T-helper 2 cell treated with Interferon-gamma antibody and Interleukin-4, amounts not matched to agents 100 ng/mL and 5 ng/mL, for 36 hours (primary cell): ENCODE measurements at places on chromosomes 2 and 18. TPM values are rescaled to one million over a fixed set of nuclear protein-coding genes. Genes with fewer than 3 reads are reported as not detected.

Gene LYG1
- total RNA-seq, result 2.1 and 2.4 TPM in 2 replicates

Gene SERPINB5
- total RNA-seq, result not detected in 2 replicates

Gene ASB18
- total RNA-seq, result not detected in 2 replicates

Gene RGPD3
- total RNA-seq, result 0.20 and 0.30 TPM in 2 replicates

Gene RIT2
- total RNA-seq, result not detected in 2 replicates

Gene TUBB8B
- total RNA-seq, result not detected in 2 replicates

Gene CYBRD1
- total RNA-seq, result 2.0 and 2.7 TPM in 2 replicates

Gene ITGB6
- total RNA-seq, result not detected in 2 replicates

Gene RNMT
- total RNA-seq, result 30.9 and 33.1 TPM in 2 replicates

Gene SCN1A
- not detected in 2 replicates for total RNA-seq

Gene CHRNA1
- not detected in 2 replicates for total RNA-seq

Gene IGFBP5
- total RNA-seq, result not detected in 2 replicates

Gene STAT4
- total RNA-seq, result 91.2 and 93.2 TPM in 2 replicates

Gene SLC11A1
- 0.16 and 0.27 TPM in 2 replicates for total RNA-seq

Gene MCEE
- 16.7 and 20.1 TPM in 2 replicates for total RNA-seq

Gene DPYSL5
- total RNA-seq, result not detected in 2 replicates

Gene EPAS1
- total RNA-seq, result 21.1 and 28.2 TPM in 2 replicates

Gene ARHGAP25
- total RNA-seq, result 82.8 and 89.1 TPM in 2 replicates

Gene KCNG2
- not detected in 2 replicates for total RNA-seq

Gene EPHA4
- total RNA-seq, result 6.6 and 7.0 TPM in 2 replicates

Gene KRTCAP3
- total RNA-seq, result 3.8 and 5.3 TPM in 2 replicates

Gene SLC9A4
- total RNA-seq, result 0.11 and 0.18 TPM in 2 replicates

Gene OTX1
- not detected in 2 replicates for total RNA-seq

Gene REG1B
- total RNA-seq, result not detected in 2 replicates

Gene ACTG2
- not detected in 2 replicates for total RNA-seq

Gene ARHGAP28
- not detected in 2 replicates for total RNA-seq

Gene RNU2-63P
- total RNA-seq, result 22.6 and 24.3 TPM in 2 replicates

Gene CNGA3
- total RNA-seq, result not detected in 2 replicates

Gene GBX2
- total RNA-seq, result not detected in 2 replicates

Gene OXER1
- total RNA-seq, result 0.68 and 0.73 TPM in 2 replicates

Gene CD8B
- 0.68 and 0.80 TPM in 2 replicates for total RNA-seq

Gene TEKT4
- 0.39 and 0.59 TPM in 2 replicates for total RNA-seq

Gene KCNG3
- total RNA-seq, result 0.05 TPM in 1 of 2 replicates, not detected in the other

Gene HOXD12
- not detected in 2 replicates for total RNA-seq

Gene KLHL41
- not detected in 2 replicates for total RNA-seq

Gene CD226
- total RNA-seq, result 87.4 and 88.2 TPM in 2 replicates

Gene COL6A3
- total RNA-seq, result 0.52 and 0.80 TPM in 2 replicates

Gene SLC38A11
- not detected in 2 replicates for total RNA-seq

Gene DSC1
- total RNA-seq, result 0.05 TPM in 2 replicates

Gene STARD6
- 0.27 TPM in 1 of 2 replicates, not detected in the other for total RNA-seq

Gene CRYGD
- total RNA-seq, result not detected in 2 replicates

Gene RBM44
- total RNA-seq, result 0.84 and 0.93 TPM in 2 replicates

Gene PAX8
- 0.32 and 0.45 TPM in 2 replicates for total RNA-seq

Gene CYTIP
- 195 and 203 TPM in 2 replicates for total RNA-seq

Gene SERPINB11
- total RNA-seq, result not detected in 2 replicates

Gene C2orf80
- total RNA-seq, result not detected in 2 replicates
